Spinal cord (tissue), 10 donors: ENCODE measurements at places on chromosomes 12 and 14. TPM values are rescaled to one million over a fixed set of nuclear protein-coding genes. Genes with fewer than 3 reads are reported as not detected.

The ASCL4 gene
- total RNA-seq, result 0.30 TPM

The CCDC63 gene
- not detected for total RNA-seq

The ENDOU gene
- 0.40 TPM for total RNA-seq

The FITM1 gene
- total RNA-seq, result 0.77 TPM

The SLC25A21 gene
- 0.99 TPM for total RNA-seq

The KRT2 gene
- not detected for total RNA-seq

The SERPINA12 gene
- not detected for total RNA-seq

The VRTN gene
- not detected for total RNA-seq

The ANKRD52 gene
- total RNA-seq, result 20.9 TPM

The GPHB5 gene
- total RNA-seq, result not detected

The NANOG gene
- total RNA-seq, result 0.20 TPM

The SLC24A4 gene
- 5.8 TPM for total RNA-seq

The TMCC3 gene
- 24.0 TPM for total RNA-seq

The JPH4 gene
- 12.5 TPM for total RNA-seq

The SLC6A12 gene
- total RNA-seq, result 91.0 TPM

The SERPINA9 gene
- not detected for total RNA-seq

The SLC7A7 gene
- total RNA-seq, result 8.8 TPM
